Progenitor cell of endocrine pancreas (in vitro differentiated cells): ENCODE measurements at places on chromosomes 12 and 14.

- no peak for DNase-seq
Measured at GRCh38 chr14:76708771-76709170, 52.5 kb upstream of the VASH1 start.

- no peak for DNase-seq
Measured at GRCh38 chr12:13839365-13840336, 141.8 kb downstream of the GRIN2B start.

- DNase-seq = peak; percentile 84
Measured at GRCh38 chr12:109264095-109264942, 44.8 kb downstream of the FOXN4 start.

DNA sequence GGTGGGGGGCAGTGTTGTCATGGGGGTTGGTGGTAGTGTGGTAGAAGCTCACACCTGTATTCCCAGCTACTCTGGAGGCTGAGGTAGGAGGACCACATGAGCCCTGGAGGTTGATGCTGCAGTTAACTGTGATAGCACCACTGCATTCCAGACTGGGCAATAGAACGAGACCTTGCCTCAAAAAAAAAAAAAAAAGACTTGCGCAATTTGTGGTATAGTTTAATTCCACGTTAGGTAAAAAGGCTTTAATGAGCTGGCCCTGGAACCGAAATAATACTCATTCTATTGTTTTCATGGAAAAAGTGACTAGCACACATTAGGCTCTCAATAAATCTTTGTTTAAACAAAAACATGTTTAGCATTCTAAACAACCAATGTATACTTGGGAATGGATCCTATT is 25.4 kb upstream of the NAP1L1 start:
- DNase-seq = no peak

DNA sequence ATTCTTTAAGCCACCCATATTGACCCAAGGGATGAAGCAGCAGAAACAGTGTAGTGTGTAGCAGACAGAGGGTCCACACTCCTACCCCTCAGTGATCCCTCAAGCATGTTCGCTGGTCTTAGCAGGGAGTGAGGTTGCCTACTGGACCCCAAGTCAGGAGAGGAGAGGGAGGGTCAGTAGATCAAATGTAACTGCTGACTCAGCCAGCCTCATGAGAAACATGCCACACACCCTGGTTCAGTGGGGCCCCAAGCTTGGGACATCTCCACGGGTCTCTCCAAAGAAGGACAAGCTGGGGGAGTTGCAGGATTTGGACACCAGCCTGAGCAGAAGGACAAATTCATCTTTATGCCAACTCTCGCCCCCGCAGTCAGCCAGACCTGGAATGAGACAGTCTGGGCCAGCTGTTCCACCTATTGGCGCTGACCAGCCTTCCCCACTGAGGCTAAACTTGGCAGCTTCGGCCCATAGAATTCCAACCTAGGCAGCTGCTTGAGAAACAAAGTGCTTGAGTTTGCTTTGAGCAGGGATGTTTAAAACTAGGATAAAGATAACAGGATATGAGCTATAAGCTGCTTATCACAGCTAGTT is 66.0 kb upstream of the ACTN1 start:
- no peak for DNase-seq

- DNase-seq = no peak
Measured at GRCh38 chr12:40107803-40108620, 2.1 kb upstream of the SLC2A13 start.
